ENCODE measurements at places on chromosomes 12 and 14. TPM values are rescaled to one million over a fixed set of nuclear protein-coding genes. Genes with fewer than 3 reads are reported as not detected.

The FRMD6 gene
- total RNA-seq, result 8.2 TPM

The TSPAN8 gene
- total RNA-seq, result 2.7 TPM

The SERPINA1 gene
- total RNA-seq, result 7.8 TPM

The FAM181A gene
- total RNA-seq, result not detected

The RASSF9 gene
- total RNA-seq, result 4.0 TPM

The EPYC gene
- total RNA-seq, result not detected

The PGF gene
- 4.1 TPM for total RNA-seq

The B4GALNT1 gene
- total RNA-seq, result 2.5 TPM

The PTHLH gene
- total RNA-seq, result 2.2 TPM

GRCh38 chr14:71539650-71540285 is 392.5 kb upstream of the RGS6 start:
- DNase-seq, result no peak

DNA sequence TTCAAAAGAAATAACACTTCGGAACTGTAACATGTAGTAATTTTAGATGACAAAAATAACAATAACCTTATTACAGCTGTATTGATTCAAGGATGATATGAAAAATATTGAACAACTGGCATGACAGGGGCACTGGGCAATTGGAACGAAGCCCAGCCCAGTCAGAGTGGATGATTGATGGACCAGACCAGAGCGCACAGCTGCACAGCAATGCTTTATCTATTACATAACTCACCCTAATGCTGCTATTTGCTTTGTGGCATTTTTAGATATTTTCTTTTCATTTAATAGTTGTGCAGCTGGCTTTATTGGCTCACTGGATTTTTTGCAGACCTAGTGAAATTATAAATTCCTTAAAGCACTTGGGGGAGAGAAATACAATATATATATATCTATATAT is 26.9 kb upstream of the FERMT2 start:
- DNase-seq, result no peak

DNA sequence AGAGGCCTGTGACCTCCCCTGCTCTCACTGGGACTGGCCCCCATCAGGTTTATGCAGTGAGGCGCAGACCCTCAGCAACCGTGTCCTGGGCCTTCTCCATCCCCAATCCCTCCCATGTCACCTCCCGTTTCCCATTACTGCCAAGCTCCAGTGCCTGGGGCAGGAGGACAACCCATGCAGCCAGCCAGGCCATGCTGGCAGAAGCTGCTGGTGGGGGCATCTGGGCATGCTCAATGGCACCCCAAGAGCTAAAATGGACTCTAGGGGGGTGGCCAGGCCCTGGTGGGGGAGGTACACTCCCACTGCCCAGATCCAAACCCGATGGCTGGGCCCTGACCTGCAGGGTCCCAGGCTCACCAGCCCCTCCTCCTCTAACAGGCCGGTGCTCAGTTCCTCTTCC is 20.5 kb upstream of the GPR132 start:
- no peak for DNase-seq

DNA sequence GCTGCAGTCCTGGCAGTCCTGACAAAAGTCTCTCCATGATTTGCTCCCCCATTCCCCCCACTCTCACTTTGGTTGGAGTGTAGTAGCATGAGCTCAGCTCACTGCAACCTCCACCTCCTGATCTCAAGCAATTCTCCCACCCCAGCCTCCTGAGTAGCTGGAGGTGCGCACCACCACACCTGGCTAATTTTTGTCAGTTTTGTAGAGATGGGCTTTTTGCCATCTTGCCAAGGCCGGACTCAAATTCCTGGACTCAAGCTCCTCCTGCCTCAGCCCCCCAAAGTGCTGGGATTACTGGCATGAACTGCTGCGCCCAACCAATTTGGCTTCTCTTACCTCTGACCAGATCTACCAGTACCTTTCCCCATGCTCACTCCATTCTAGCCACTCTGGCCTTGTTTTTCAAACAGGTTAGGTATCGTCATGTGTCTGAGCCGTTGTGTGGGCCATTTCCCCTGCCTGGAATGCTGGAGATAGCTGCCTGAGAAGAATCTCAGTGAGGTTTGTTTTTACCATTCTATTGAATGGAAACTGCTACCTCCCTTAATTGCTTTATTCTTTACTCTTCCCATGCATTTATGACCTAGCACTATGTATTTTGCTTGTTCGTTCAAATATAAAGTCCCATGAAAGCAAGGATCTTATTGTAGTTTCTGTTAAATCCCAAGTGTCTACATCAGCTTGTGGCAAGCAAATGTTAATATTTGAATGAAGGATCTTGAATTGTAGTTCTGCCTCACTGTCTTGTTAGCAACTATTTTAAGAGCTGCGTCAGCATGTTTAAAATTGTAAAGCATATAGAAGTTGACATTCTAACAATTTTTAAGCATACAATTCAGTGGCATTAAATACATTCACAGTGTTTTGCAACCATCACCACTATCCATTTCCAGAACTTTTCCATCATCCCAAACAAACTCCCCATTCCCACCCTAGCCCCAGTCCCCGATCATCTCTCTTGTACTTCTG is 39.7 kb downstream of the CPSF6 start:
- DNase-seq, result no peak

- no peak for DNase-seq
Measured at GRCh38 chr12:58961906-58962305, 41.6 kb upstream of the LRIG3 start.

- no peak for DNase-seq
Measured at GRCh38 chr12:2607881-2608607, 186.7 kb upstream of the FKBP4 start.

- no peak for DNase-seq
Measured at GRCh38 chr12:46354111-46354801, 18.3 kb downstream of the SLC38A2 start.

- no peak for DNase-seq
Measured at GRCh38 chr12:66767536-66767935, 88.7 kb upstream of the GRIP1 start.

DNA sequence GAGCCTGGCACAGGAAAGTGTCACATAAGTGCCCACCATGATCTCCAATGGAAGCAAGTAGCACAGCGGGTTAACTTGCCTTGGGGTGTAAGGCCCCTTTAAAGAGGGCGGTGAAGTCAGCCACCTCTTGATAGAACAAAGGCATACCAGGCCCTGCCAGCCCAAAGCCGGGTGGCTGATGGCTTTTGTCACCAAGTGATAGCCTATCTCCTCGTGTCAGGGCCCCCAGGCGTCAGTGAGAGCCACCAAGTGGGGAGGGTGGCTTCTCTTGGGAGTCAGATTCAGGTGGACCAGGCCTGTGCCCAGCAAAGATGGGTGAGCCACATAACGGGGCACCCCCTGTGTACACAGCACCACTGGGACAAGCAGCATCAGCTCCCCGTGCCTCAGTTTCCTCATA is 8.3 kb upstream of the MYL2 start:
- DNase-seq, result peak; percentile 76

DNA sequence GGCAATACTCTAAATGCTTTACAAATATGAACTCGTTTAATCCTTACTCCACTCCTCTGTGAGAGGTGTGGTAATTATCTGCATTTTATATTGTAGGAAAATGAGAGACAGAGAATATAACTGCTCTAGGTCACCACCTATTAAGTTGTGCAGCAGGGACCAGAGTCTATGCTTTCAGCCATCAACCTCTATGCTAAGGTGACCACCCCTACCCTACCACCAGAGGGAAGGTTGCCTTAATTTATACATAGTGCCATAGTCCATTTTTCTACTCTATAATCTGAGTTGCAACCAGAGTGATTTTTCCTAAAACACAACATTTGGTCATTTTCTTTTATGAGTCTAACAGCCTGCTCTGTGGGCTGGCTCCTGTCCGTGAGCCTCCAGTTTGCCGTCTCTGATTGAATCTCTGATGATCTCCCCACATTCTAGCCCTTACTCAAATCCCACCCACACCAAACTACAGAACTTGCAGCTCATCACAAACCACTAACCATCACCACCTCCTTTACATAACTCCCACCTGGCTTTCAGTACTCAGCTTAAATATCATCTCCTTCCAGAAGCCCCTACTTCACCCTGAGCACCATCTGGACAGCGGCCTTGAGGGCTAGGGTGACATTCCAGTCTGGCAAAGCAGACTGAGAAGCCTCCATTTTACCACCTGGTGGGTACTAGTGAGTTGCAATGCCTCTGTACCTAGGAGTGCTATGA is 126.6 kb downstream of the PPM1H start:
- no peak for DNase-seq

DNA sequence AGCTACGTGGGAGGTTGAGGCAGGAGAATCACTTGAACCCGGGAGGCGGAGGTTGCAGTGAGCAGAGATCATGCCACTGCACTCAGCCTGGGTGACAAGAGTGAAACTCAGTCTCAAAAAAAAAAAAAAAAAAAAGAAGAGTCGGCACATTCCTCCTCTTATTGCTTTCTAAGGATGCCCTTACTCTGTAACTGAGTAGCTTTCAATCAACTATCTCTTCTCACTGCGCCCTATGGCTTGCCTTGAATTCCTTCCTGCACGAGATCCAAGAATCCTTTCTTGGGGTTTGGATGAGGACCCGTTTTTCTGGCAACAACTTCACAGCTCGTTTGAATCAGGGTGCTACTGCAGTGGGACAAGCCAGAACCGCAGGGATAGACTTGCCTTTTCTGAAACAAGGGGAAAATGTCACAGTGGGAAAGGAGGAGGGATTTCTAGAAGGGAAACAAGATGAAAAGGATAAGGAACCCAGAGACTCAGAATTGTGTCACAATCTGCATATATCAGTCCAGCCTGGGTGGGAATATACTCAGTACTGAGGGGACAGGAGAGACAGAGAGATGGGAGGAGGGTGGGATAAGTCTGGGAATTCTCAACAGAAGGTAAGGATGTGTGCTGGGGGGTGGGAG is 16.1 kb upstream of the RND1 start:
- DNase-seq, result no peak

GRCh38 chr14:88196925-88197324 is 126.1 kb downstream of the KCNK10 start:
- no peak for DNase-seq

- DNase-seq, result no peak
Measured at GRCh38 chr14:66015071-66015780, 470.9 kb upstream of the CCDC196 start.

DNA sequence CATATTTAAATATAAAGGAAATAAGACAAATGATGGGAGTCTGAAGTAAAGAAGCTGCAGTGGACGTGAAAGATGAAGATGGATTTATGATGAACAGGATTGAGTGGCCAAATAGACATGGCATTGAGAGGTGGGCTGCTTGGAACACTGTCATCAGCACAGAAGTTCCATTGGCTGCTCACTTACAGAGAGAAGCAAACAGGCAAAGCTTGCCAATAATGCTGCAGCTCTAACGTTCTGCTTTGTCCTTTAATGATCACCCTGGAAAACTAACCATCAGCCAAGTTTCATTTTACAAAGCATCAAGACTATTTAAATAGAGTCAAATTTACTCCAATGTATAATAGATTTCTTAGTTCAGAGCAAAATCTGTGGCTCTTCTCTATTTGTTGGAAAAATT is 721.4 kb downstream of the TMTC2 start:
- no peak for DNase-seq

Data from right cardiac atrium (tissue), 5 donors.